AG09309 (cell line): ENCODE measurements at places on chromosomes 6 and 20.

DNA sequence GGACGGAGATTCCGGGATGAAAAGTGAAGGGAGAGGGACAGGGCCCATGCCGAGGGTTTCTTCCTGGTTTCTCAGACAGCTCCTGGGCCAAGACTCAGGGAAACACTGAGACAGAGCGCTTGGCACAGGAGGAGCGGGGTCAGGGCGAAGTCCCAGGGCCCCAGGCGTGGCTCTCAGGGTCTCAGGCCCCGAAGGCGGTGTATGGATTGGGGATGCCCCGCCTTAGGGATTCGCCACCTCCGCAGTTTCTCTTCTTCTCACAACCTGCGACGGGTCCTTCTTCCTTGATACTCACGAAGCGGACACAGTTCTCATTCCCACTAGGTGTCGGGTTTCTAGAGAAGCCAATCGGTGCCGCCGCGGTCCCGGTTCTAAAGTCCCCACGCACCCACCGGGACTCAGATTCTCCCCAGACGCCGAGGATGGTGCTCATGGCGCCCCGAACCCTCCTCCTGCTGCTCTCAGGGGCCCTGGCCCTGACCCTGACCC, 55.0 kb upstream of the HLA-A start:
- DNase-seq, result no peak

DNA sequence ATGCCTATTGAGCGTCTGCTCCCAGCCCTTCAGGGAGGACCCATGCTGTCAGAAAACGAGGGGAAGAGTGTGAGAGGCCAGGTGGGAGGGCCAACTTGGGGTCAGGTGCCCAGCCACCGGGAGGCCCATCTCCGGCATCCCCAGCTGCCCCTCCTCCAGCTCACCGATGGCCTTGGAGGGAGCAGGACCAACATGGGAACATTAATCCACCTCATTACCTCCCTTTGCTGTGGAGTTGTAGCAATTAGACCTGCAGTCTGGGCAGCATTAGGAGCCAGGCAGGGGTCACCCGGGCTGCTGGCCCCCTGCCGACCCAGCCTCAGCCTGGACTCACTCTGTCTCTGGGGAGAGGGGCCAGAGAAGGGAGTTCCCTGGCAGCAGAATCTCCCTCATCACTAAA, 25.1 kb downstream of the DLGAP4 start:
- DNase-seq, result no peak

DNA sequence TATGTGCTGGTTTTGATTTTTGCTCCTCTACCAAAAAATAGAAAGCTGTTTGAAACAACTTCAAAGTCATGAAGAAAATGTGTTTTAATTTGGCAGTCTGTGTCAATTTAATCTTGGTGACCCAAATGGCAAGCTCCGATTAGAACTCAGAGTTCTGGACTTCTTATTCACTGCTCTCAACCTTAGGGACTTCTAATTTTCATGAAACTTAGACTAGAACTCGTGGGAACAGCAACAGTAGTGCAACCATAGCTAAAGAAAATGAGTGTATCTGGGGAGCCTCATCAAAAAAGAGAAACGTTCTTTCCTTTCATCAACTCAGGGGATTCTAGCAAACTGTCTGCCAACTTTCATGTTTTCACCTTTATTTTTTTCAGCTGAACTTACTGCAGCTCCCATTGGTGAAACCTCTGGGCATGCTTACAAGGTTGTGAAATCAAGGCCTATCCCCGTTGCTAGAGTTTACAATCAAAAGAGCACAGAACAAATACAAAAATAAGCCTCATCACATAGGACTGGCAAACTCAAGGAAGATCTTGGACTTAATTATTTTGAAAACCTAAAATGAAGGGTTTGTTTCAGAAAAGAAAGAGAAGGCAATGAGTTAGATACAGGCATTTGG, 114.0 kb upstream of the HSF2 start:
- DNase-seq, result no peak

DNA sequence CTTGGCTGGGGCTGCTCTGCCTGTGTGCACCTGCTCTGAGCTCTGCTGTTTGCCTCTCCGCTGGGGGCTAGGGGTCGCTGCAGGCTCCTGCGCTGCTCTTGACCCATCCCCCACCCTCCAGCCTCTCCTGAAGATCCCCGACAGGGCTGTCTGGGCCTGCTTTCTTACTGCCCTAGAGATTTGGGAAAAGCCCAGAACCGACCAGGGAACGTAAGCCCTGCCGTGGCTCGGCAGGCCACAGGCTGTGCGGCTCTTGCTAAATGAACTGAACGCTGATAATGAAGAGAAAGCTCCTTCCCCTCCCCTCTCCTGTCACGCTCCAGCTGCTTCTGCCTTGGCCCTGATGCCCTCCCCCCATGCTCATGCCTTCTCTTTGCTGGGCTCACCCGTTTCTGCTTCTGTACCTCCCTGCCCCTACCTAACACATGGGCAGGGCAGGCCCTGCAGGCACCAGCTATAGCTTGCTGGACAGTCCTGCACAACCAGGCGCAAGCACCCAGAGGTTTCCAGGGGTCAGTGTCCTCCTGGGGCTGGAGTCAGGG, 32.0 kb upstream of the PCMTD2 start:
- DNase-seq, result no peak

DNA sequence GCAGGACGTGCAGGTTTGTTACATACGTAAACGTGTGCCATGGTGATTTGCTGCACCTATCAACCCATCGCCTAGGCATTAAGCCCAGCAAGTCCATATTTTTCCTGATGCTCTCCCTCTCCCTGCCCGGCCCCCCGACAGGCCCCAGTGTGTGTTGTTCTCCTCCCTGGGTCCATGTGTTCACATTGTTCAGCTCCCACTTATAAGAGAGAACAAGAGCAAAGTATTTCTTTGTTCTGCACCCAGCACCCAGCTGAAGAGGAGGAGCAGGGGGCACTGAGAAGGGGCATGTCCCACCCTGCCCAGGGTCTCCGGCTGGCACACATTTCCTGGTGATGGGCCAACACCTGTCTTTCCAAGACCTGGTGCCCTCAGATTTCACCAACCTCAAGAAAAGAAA, 251.1 kb upstream of the ARID1B start:
- no peak for DNase-seq

GRCh38 chr6:43743682-43744381, 26.2 kb upstream of the VEGFA start:
- no peak for DNase-seq

DNA sequence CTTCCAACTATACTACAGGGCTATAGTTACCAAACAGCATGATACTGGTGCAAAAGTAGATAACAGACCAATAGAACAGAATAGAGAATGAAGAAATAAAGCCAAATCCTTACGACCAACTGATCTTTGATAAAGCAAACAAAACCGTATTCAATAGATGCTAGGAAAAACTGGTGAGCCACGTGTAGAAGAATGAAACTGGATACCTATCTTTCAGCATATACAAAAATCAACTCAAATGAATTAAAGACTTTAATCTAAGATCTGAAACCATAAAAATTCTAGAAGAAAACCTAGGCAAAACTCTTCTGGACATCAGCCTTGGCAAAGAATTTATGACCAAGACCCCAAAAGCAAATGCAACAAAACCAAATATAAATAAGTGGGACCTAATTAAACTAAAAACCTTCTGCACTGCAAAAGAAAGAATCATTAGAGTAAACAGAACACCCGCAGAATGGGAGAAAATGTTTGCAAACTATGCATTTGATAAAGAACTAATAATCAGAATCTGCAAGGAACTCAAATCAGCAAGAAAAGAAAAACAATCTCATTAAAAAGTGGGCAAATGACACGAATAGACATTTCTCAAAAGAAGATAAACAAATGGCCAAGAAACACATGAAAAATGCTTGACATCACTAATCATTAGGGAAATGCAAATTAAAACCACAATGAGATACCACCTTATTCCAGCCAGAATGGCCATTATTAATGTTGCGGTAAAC, 109.8 kb downstream of the TAF4 start:
- DNase-seq, result no peak

DNA sequence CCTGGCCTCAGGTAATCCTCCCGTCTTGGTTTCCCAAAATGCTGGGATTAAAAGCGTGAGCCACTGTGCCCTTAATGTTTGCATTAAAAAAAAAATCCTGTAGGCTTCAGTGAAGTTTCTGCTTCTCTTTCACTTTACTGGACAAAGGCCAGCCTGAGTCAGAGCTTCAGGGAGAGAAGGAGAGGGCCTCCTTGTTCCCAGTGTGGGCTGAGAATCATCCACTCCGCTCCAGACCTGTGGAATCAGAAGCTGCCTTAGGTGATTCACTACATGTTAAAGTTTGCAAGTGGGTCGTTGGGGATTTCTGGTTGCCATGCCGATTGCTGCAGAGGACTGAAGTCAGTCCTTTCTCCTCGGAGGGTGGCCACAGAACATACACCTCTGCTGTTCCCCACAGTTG, 113.3 kb upstream of the EEF1E1 start:
- DNase-seq, result peak; percentile 5
